ENCODE measurements at places on chromosomes 11 and 22.

- DNase-seq: no peak
Measured at GRCh38 chr11:34154059-34154875, 48.8 kb downstream of the NAT10 start.

GRCh38 chr11:47154616-47155570 is 21.8 kb downstream of the ARFGAP2 start:
- DNase-seq: no peak

DNA sequence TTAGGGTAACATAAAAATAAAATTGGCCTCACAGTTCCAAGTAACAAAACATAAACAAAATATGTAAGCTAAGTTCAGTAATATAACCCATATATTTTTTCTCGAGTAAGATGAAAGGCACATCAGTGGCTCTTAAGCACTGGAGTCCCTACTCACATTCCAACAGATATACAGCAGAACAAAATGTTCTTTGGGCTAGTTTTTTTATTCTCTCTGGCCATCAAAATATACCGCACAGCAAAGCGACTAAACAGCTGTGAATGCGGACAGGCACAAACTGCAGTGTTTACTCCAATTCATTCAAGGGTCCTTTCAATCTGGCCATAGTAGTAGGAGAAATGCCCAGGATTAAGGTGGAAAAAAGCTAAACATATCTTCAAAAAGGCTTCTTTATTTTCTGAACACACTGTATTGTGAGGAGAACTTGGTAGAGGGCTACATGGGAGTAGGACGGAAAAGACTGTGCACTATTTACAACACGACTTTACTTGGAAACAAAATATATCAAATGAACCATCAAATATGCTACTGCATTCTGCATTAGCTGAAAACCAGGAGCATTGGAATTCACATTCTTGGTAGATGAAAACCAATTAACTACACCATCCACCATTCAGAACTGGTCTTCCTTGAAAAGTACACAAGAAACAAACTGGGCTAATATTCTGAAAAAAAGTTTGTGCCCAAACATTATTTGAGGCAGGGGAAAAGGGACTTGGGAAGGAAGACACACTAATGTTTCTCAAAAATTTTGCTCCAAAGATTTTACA is 4.4 kb downstream of the CDON start:
- DNase-seq: no peak

DNA sequence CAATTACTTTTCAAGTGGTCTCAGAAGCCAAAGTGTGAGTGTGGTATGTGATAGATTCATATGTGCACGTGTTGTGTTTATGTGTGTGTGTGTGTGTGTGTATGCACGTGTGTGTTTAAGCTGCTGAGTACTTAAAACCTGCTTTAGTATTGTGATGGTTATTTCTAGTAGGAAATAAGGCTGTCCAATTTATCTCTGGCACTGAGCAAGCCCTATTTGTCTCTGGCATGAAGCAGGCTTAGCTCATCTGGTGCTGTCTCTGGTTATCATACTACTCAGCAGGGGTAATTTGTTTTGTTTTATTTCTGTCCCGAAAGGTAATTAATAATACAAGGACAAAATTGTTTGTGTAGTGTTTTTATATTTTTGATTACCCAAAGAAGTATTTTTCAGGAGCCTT is 333.7 kb downstream of the FAT3 start:
- DNase-seq: no peak

GRCh38 chr11:13343067-13343466 is 65.5 kb downstream of the BMAL1 start:
- DNase-seq: no peak

DNA sequence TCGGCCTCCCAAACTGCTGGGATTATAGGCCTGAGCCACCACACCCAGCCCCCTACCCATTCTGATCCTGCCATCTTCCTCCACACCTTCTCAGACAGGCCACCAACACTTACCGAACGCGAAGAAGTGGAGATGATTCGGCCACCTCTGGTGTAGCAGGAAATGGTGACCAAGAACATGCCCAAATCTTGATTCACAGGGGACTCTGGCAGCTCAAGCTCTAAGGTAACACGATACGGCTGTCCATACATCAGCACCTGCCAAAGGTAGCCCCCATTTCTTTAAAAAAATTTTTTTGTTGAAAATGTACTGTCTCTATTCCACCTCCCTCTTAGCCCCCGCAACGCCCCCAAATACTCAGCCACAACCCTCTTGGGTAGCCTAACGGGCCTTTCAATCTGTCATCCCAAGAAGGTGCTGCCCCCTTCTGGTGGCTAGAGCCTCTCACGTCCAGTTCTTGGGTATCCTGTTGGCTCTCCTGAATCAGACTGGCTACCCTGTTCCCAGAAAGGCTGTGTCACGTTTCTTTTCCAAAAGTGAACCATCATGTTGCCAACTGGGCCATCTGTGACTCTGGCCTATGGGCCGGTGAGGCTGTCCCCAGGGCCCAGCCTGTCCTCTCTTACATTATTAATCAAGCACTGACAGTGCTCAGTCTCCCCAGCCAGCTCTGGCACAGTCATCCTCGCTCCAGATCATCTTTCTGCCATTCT is 5.3 kb upstream of the LRRN4CL start:
- DNase-seq: no peak

GRCh38 chr22:18110194-18110953 is at the start of gene TUBA8:
TUBA8 (plus strand) TSS chr22:18110809; CDS start chr22:18110866, 57 bp downstream.
- no peak for DNase-seq

Data from right renal cortex interstitium (tissue), 3 donors.